ENCODE measurements at places on chromosomes 12 and 14.

DNA sequence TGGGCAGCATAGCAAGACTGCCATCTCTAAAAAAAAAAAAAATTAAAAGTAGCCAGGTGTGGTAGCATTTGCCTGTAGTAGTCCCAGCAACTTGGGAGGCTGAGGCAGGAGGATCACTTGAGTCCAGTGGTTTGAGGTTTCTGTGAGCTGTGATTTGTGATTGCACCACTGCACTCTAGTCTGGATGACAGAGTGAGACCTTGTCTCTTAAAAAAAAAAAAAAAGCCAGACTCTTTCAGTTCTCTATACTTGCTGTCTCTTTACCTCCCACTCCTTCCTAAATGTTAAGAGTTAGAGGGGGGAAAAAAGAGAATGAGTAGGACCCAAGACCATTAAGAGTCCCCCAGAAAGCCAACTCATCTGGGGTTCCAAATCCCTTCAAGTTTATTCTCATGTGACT, 17.8 kb downstream of the EIF2S1 start:
- DNase-seq: no peak

GRCh38 chr12:68868043-68868790, 60.2 kb downstream of the MDM2 start:
- DNase-seq: no peak

DNA sequence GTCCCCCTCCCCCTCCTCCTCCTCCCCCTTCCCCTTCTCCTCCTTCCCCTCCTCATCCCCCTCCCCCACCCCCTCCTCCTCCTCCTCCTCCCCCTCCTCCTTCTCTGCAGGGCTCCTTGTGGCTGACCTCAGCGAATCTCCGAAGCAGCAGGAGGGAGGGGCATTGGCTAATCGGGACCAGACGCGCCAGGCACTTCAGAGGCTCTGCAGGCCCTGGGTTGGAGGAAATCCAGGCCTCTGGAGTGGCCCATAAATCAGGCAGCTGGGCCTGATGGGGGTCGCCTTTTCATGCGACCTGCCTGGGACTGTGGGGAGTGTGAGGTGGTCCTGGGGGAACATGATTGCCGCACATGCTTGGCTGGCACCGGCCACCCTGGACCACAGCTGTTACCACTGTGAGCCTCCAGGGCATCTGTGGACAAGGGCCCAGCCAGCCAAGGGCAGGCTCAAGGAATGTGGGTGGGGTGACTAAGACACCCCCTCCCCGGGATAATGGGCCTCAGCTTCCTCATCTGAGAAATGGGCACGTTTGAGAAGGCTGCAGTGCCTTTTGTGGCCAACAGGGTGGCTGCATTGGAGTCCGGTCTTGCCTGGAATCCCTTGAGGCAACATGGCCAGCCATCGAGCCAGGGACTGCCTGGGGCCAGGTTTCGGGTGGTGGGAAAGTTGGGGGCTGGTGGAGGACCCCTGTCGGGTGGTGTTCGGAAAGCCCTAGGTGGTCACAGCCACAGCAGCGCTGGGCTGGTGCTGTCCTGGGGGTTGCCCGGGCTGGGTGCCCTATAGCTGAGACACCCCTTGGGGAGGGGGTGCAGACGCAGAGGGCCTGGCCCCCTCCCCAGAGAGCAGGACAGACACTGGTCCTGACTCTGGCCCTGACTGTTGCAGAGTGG, 12.0 kb downstream of the KIF26A start:
- DNase-seq: peak; percentile 78

DNA sequence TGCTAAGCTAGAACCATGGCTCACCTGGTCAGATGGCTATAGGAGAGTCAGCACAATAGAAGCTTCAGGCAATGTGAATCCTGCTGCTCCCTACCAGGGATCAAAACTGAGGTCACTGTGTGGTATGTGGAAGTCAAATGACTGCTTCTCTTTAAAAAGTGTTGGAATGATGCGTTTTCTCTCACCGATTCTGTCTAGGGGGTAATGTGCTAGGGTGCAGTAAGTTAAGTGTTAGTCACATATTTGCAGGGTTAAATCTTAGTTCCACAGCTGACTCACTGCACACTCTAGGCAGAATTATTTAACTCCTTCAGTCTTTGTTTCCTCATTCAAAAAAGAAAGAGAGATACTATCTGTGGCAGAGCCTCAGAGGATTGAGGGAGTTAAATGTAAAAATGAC, 696.6 kb downstream of the DIO2 start:
- no peak for DNase-seq

- DNase-seq: no peak
Observed at GRCh38 chr14:38848243-38848935, 254.6 kb downstream of the SEC23A start.

DNA sequence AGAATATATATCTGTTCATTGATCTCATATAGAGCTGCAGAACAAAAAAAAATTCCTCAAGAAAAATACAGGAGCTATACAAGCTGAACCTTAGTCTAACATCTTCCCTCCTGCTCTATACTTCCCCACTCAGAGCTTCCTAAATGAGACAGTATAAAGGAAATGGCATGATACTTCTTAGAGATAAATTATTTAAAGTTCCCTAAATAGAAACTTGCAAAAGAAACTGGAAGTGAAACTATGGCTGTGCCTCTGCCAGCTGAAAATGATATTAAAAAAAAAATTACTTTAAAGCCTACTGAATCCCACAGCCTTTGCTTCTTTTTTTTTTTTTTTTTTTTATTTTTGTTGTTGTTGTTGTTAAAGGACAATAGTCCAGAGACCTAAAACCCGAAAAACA, 11.6 kb upstream of the NEK9 start:
- DNase-seq: no peak

DNA sequence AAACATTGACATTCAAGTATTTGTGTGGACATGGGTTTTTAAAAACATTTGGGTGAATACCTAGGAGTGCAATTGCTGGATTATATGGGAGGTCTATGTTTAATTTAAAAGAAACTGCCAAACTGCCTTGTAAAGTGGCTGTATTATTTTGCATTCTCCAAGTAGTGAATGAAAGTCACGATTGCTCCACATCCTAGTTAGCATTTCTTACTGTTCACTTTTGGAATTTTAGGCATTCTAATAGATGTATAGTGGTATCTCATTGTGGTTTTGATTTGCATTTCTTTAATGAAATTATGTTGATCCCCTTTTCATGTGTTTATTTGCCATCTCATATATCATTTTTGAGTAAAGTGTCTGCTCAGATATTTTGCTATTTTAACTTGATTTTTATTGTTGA, 159.5 kb downstream of the FOXG1 start:
- DNase-seq: no peak

DNA sequence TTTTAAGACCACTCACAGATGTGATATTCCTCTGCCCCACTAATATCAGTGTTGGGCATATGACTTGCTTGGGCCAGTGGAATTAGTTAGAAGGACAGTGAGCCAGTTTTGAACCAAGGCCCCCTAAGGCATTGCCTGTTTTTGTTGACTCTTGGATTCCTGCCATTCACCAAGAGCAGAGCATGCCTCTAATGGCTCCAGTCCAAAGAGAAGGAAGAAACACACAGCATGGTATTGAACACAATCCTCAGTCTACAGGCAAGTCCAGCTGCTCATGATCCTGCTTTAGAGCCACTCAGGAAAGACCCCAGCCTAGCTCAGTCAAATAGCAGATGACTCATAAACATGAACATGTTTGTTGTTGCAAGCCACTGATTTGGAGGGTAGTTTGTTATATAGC, 1201.5 kb downstream of the BCL11B start:
- no peak for DNase-seq

GRCh38 chr12:101891462-101891971, 14.1 kb downstream of the DRAM1 start:
- DNase-seq: no peak

DNA sequence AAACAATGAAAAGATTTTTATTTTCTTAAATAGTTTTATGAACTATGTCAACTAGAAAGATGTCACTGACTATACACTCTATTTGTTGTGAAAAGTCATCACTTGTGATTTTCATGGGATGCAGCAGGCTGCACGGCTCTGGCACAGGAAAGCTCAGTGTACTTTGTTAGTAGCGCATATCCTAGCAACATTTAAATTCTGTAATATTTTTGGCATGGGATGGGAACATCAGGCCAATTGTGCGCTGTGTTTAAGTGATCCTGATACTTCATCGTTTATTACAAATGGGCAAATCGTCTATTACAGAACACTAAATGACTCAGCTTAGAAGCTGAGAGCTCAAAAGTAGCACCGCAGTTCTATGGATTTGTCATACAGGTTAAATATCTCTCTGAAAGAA, 60.7 kb upstream of the SAV1 start:
- DNase-seq: no peak

GRCh38 chr12:7034464-7034863, 16.2 kb upstream of the LPCAT3 start:
- DNase-seq: no peak

DNA sequence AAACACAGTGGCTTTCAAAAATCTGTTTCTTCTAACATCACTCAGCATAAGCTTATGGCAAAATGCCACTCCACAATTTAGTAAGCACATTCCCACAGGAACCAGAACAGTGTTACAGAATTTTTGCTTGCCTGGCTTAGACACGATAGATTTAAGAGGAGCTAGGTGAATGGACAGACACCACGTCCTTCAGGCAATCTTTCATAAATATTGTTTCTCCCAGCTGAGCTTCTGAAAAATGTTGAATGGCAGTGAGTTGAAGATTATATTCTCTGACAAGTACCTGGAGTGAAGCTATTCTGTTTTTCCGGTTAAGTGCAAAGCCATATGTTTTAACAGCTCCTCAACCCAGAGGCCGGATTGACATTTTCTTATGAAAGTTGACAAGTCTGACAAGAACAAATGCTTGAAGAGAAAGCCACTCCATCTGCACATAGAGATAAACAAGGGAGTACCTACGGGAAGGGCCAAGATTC, 102.0 kb downstream of the FSCB start:
- no peak for DNase-seq

DNA sequence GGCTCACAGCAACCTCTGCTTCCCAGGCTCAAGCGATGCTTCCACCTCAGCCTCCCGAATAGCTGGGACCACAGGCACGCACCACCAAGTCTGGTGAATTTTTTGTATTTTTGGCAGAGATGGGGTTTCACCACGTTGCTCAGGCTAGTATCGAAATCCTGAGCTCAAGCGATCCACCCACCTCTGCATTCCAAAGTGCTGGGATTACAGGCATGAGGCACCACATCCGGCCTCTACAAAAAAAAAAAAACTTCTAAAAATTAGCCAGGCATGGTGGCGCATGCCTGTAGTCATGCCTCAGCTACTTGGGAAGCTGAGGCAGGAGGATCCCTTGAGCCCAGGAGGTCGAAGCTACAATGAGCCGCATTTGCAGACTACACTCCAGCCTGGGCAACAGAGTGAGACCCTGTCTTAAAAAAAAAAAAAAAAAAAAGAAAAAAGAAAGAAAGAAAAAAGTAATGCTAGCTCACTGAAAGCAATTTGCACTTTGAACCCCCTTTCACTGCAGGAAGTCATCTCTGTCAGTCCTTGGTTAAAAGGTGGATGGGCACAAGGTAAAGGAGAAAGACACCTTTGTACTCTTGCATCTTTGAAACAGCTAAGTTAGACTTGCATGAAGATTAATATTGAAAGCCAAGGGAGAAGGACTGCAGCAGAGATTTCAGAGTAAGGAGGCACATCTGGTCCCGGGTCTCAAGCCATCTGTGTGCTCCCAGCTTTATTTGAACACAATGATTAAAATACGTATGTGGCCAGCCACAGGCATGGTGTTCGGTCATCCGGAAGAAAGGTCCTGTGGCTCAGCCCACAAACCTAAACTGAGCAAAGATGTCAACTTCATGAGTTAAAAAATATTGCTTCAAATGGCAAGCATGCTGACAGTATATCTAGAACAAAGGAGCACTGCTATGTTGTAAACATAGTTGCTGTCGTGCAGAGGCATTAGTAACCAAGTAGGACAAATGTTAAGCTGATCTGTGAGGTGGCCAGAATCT, 103.8 kb upstream of the HMGA2 start:
- DNase-seq: no peak

- DNase-seq: no peak
Observed at GRCh38 chr12:110658242-110658641, 30.7 kb downstream of the HVCN1 start.
